T-cell (primary cell): ENCODE measurements at places on chromosomes 5 and 9. TPM values are rescaled to one million over a fixed set of nuclear protein-coding genes. Genes with fewer than 3 reads are reported as not detected.

SARDH gene
- 34.4 TPM for total RNA-seq

FLT4 gene
- total RNA-seq = 8.6 TPM

PAPPA gene
- not detected for total RNA-seq

PCDHGA4 gene
- total RNA-seq = 0.30 TPM

RGS7BP gene
- not detected for total RNA-seq

FGD3 gene
- total RNA-seq = 293 TPM

FNBP1 gene
- 174 TPM for total RNA-seq

LPAR1 gene
- not detected for total RNA-seq

BTNL3 gene
- not detected for total RNA-seq

GARIN3 gene
- total RNA-seq = not detected

FRMD3 gene
- total RNA-seq = 0.53 TPM

CDH10 gene
- not detected for total RNA-seq

NTRK2 gene
- not detected for total RNA-seq

PALM2AKAP2 gene
- not detected for total RNA-seq

FAM200C gene
- 0.76 TPM for total RNA-seq

ARAP3 gene
- 1.7 TPM for total RNA-seq

CCDC152 gene
- 6.1 TPM for total RNA-seq

SLC22A4 gene
- total RNA-seq = not detected

NR5A1 gene
- 0.30 TPM for total RNA-seq

CNTLN gene
- 0.16 TPM for total RNA-seq

TSSK1B gene
- not detected for total RNA-seq
